Activated T-helper 1 cell treated with anti-CD3 and anti-CD28 coated beads, Interleukin-2, amount 50 U/mL, for 16 hours (primary cell): ENCODE measurements at places on chromosomes 6 and 20.

GRCh38 chr6:158972241-158973233 is 27.5 kb downstream of the RSPH3 start:
- DNase-seq, result no peak

GRCh38 chr20:17971300-17972013 is 2.6 kb downstream of the MGME1 start:
- DNase-seq, result no peak

DNA sequence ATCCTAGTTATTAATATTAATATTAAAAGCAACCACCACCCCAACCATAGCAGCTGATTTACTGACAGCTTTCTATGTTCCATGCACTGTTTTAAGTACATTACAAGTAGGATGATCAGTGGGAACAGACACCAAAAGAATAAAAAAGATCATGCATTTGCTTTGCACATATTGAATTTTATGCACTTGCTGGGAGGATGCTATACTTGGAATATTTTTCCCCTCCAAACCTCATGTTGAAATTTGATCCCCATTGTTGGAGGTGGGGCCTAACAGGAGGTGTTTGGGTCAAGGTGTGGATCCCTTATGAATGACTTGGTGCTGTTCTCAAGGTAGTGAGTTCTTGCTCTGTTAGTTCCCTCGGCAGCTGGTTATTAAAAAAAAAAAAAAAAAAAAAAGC is 178.9 kb upstream of the MYLIP start:
- no peak for DNase-seq

- no peak for DNase-seq
Measured at GRCh38 chr6:111664565-111665030, 58.9 kb upstream of the TRAF3IP2 start.

- no peak for DNase-seq
Measured at GRCh38 chr6:157832250-157832967, 9.4 kb downstream of the SNX9 start.

DNA sequence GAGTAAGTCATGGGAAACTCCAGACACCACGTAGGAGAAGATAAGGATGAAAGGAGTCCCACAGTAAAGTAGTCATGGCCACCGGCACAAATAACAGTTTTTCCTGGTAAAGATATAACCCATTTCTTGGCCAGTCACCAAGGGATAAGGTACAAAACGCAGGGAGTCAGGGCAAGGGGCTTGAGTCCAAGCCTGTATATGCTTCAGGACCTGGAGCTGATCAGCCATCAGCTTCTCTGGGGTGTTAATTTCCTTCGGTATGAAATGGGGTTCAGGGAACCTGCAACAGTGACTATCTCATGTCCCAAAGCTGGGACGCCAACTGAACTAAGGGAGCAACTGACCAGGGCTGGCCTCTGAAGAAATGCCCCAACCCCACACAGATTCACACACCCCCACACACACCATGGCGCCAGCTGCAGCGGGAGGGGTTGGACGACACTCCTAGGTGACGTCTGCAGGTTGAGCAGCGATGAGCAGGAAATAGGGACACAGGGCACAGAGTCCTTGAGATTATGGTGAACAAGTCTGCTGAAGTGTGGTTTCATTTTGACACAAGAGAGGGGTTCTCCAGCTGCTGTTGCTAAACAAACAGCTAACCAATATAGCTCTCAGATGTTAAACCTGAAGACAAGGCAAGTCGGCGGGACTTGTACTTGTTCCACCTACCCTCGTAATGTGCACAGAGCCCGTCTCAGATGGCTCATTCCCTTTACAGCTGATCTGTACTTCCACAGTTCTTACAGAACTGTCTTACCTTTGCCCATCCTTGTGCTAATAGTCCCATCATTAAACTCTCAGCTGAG is 7.4 kb upstream of the ADTRP start:
- DNase-seq, result no peak

- no peak for DNase-seq
Measured at GRCh38 chr6:29976588-29977424, 34.5 kb downstream of the HLA-A start.

DNA sequence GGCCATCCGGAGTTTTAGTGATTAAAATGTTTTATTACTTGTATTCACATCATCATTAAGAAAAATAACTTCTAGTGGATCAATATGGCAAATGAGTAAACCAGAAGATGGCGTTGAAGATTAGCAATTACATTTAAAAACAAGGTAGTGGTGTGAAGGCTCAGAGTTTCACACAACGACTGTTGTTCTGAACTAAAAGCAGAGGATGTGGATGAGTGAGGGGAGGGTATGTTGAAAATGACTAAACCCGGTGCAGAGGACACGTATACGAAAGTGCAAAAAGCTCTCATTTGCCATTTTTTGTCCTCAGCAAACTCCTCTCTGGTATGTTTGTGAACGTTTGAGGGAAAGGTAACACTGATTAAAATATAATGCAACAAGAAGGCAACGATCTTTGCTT is 1.9 kb upstream of the IRF4 start:
- DNase-seq, result no peak

- DNase-seq, result no peak
Measured at GRCh38 chr6:71489736-71490135, 201.1 kb downstream of the OGFRL1 start.

DNA sequence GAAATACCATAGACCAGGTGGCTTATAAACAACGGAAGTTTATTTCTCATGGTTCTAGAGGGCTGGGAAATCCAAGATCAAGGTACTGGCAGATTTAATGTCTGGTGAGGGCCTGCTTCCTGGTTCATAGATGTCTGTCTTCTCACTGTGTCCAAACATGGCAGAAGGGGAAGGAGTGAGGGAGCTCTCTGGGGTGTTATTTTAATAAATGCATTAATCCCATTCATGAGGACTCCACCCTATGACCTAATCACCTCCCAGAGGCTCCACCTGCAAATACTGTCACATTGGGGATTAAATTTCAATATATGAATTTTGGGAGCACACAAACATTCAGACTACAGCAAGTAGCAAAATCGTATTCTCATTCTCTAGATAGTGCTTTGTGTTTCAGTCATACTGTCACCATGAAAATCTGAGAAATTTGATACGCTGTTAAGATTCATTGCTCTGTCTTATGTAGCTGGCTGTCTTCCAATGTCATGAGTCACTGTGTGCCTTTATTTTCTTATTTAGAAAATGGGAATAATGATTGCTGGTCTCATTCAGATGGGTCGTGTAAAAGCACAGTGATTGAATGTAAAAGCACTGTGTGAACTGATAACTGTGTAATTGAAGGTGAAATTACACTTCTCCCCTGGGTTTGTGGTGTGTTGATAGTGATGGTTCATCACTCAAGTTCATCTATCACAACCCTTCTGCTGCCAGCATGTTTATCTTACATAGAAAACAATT is 8.9 kb upstream of the ERVFRD-1 start:
- DNase-seq, result no peak

DNA sequence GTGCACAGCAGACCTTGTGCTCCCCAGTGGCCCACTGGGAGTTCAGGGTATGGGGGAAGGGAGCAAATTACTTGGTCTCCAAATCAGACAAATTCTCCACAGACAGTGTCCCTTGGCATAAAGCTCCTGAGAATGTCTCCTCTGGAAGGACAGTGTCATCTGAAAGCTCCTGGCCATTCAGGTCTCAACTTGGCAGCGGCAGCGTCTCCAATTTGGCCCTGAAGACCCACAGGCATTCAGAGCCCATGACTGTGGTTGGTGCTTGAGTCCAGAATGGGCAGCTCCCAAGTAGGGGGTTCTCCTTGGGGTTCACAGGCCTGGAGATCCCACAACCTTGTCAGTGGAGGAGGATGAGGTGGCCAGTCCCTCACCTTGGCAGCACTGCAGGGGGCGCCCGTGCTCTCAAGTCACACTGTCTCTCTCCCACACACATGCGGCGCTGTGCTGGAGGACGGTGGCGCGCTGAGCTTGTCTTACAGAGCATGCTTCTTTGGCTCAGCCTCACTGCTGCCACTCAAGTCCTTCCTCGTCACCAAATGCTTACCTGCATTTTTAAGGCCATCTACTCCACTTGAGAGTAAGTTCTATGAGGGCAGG is 20.7 kb downstream of the DYNLRB1 start:
- DNase-seq, result no peak

- no peak for DNase-seq
Measured at GRCh38 chr6:352896-353470, 38.6 kb upstream of the IRF4 start.

DNA sequence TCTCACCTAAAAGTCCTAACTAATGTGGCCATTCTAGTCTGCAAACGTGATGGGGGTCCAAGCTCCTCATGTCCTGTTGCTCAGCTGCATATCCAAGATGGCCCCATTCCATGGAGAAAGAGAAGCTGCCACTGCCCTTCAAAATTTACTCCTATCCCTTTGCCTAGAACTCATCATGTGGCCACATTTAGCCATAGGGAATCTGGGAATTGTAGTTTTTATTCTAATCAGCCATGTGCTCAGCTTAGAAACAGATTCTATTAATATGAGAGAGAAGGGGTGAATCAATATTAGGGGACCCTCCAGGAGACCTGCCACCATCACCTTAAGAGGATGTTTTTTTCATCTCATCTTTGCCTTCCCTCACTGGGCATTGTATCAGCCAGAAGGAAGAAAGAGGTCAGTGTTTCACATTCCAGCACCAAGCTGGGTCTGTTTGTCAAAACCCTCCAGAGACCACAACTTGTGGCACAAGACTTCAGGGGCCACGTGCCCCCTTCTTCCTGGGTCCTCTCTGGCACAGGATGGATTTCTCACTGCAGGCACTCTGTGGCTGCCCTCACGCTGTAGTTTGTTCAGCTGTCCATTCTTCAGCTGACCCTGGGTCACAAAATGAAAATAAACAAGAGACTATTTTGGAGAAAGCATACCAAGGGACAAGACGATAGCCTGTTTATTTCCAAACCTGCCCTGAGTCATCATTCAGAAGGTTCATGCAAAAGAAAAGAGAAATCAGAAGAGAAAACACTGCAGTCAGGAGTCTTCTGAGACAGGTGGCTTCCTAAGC is 172.0 kb downstream of the EYA2 start:
- no peak for DNase-seq

GRCh38 chr6:69155467-69155866 is 520.4 kb downstream of the ADGRB3 start:
- DNase-seq, result no peak

GRCh38 chr20:10651227-10651990 is 22.4 kb downstream of the JAG1 start:
- DNase-seq, result no peak

DNA sequence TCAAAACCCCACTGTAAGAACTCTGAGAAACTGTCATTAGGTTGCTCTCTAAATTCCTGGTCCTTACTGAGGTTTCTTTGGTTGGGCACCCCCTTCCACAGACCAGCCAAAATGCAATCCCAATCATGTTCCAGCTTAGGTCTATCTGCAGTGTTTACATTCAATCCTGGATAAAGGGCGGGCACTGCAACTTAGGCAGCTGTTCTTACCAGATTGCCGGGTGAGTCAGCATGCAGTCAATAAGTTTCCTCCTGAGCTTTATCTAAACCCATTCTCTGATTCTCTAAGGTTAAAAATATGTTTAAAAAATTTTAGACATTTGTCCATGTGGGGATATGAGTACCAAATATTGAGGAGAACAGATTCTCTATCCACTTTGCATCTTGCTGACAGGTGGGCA is 197.8 kb downstream of the HAO1 start:
- no peak for DNase-seq

DNA sequence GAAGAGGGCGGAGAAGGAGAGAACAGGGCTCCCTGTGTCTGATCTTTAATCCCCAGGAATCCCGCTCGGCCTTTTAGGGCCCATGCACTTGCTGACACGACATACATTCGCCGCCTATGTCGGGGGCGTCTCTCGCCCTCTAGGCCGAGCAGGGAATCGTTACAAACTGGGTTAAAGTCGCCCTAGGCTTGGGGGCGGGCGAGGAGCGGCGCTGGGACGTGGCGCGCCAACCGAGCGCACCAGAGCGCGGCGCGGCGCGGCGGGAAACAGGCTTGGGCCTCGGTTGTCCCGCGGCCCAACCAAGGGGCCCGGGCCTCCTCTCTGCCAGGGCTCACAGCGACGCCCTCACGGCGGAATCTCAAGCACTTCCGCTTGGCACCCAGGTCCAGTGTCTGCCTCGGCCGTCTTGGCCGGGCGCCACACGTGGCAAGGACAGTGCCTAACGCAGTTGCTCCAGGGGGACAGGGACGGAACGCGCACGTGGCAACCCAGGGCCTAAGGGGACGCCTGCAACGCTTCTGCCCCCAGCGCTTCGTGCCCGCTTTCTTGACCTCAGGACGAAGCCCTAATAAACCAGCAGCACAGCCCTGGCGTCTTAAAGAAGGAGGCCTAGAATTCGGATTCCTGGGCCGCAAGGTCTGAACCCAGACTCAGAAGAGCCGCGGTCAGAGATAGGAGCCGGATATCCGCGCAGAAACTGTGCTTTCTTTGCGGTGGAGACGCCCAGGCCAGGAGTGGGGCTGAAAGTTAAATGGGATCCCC is 71.5 kb downstream of the NCR2 start:
- DNase-seq, result no peak

- DNase-seq, result no peak
Measured at GRCh38 chr6:134063121-134063965, 10.9 kb upstream of the SLC2A12 start.

DNA sequence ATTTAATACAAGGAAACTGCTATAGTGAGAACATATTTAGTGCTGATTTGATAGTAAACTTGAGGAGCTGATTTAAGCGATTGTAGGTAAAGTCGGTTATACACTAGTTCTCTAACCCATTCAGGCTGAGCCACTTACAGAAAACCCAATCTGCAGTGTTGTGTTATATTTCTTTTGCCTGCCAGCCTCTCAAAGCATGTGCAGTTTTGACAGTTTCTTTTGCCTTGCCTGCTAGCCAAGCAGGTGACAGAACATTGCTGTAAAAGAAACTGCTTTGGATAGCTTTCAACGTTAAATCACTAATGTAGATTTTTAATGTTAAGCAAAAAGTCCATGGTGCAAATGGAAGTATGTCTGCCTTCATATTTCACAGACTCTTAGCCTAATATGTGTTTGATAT is 982.9 kb downstream of the EYS start:
- no peak for DNase-seq

DNA sequence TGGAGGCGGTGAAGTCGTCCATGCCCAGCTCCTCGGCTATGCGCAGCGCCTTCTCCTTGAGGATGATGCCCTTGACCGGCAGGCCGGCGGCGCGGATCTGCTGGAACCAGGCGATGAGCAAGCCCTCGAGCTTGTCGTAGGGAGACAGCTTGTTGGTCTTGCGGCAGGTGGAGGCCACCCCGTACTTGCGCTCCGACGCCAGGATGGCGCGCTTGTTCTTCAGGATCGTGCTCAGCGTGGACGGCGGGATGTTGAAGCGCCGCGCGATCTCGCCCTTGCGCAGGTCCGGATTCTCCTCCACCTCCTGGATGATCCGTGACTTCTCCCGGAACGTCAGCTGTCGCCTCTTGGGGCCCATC is 435 bp downstream of the CENPB start:
- no peak for DNase-seq
